ENCODE measurements at places on chromosomes 5 and 9. TPM values are rescaled to one million over a fixed set of nuclear protein-coding genes. Genes with fewer than 3 reads are reported as not detected.

Gene FAM221B
- polyA plus RNA-seq, result not detected

Gene OR1L8
- not detected for polyA plus RNA-seq

Gene SAP30L
- 52.8 TPM for polyA plus RNA-seq

GRCh38 chr5:61614606-61615005 is 282.5 kb downstream of the ZSWIM6 start:
- H3K4me1 ChIP-seq, result no peaks in the 10 kb centered on the region
- no peaks in the 10 kb centered on the region for H3K27me3 ChIP-seq
- H3K36me3 ChIP-seq, result no peaks in the 10 kb centered on the region
- DNase-seq, result no peak
- H3K27ac ChIP-seq, result no peak overlapping the region

- no peaks in the 10 kb centered on the region for H3K4me1 ChIP-seq
- no peak overlapping the region for H3K27ac ChIP-seq
- no peak overlapping the region for H3K4me3 ChIP-seq
- H3K36me3 ChIP-seq, result peaks cover 2% of the 10 kb centered on the region
- no peak for DNase-seq
Observed at GRCh38 chr9:112434487-112434886, 52.1 kb upstream of the KIAA1958 start.

- no peaks in the 10 kb centered on the region for H3K36me3 ChIP-seq
- H3K4me3 ChIP-seq, result no peak overlapping the region
- DNase-seq, result no peak
- H3K27ac ChIP-seq, result no peak overlapping the region
- no peaks in the 10 kb centered on the region for H3K27me3 ChIP-seq
Observed at GRCh38 chr5:82465235-82465634, 187.1 kb upstream of the RPS23 start.
